Brain pericyte (primary cell): ENCODE measurements at places on chromosomes 12 and 14.

DNA sequence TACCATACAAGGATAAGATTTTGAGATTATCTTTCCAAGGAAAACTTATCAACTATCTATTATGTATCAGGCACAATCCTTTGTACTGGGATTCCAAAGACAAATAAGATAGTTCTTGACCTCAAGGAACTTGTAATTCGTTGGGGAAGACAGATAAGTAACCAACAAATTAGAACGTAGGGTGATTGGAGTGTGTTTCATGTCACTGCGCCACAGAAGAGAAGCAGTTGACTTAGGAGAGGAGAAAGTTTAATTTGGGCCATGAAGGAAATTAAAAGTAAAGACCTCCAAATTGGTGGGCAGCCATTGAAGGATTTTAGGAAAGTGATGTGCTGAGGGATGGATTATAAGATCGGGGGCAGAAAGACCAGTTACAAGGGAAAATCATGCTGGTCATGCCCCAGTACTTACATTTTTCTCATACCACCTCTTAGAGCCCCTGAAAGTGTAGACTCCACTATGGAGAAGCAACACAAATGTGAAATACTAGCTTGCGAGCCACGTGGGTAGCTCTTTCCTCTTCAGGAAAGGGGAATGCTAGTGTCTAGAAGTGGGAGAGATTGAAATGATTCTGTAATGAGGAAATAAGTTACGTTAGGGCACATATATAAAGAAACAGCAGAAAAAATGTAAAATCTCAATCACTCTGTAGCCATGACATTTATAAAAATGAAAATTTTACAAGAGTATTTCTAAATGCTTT lies 148.7 kb downstream of the ETV6 start:
- DNase-seq = no peak

DNA sequence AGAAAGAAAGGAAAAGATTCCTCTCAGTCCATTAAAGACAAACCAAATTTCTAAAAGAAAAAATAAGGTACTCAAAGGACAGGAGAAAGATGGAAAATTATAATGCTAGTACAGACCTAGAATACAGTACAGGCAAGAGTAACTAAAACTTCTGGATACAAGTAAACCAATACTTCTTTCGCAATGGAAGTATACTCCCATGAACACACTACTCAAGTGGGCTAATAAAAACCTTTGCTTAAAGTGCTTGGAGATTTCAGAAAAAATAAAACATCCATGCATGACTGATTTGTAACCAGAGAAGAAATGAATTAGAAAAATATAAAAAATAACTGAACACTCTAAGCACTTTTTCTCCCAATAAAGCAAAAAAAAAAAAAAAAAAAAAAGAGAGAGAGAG lies 3.5 kb downstream of the ZBTB25 start:
- no peak for DNase-seq

DNA sequence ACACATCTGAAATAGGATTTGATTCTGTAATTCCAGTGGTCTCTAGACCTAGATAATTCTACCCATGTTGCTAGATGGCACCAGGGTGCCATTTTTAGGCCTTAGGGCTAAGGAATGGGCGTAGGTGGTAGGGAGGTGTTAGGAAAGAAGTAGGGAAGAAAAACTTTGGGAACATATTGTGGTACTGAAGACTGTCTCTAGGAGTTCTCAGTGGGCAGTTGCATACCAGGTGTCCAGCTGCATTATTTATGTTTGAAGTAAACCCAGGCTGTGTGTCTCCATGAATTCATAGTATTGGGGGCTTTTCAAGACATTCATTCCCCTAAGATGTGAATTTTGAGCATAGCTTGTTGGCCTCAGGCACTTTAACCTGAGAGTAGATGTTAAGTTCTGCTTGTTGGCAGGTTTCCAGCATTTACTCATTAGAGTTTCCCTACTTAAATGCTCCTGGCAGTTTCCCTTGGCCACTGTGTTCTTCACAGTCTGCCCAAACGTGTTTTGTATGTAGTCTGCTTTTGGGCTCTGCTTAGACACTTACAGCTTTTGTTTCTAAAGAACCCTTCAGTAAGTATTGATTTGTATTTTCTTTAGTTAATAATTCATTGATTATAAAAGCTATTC lies 31.5 kb upstream of the CCT2 start:
- no peak for DNase-seq

DNA sequence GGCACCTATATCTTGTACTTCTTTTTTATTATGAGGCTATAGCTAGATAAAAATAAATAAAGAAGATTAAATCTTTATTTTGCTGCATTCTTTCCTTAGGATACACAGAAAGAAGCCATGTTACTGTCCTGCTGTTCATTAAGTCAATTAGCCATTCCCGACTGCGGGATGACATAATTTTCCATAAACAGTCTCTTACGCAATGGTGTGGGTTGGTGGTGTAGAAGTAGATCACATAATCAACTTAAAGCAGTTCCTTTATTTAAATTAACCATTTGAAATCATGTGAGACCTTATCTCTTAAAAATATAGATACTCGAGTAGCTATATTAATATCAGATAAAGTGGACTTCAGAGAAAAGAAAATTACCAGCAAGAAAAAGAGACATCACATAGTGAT lies 40.2 kb downstream of the TAOK3 start:
- no peak for DNase-seq

- DNase-seq = no peak
These were observed 111.0 kb downstream of the MNAT1 start for GRCh38 chr14:60845523-60845922.

DNA sequence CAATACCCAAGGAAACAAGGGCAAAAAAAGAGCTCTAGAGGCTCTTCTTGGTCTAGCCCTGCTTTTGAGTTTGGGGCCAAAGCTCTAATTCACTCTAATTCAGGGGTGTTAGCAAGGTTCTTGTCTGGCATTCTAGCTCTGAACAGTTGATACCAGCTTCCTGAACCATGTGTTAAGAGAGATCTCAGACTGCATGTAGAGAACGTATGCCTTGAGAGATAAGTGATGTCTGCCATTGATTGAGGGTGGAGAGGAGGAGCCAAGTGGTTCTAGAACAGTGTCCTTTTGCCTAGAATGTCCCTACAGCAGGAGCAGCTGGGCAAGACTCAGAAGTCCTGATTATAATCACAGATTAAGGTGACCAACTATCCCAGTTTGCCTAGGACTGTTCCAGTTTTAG lies 18.2 kb upstream of the POC1B start:
- no peak for DNase-seq

DNA sequence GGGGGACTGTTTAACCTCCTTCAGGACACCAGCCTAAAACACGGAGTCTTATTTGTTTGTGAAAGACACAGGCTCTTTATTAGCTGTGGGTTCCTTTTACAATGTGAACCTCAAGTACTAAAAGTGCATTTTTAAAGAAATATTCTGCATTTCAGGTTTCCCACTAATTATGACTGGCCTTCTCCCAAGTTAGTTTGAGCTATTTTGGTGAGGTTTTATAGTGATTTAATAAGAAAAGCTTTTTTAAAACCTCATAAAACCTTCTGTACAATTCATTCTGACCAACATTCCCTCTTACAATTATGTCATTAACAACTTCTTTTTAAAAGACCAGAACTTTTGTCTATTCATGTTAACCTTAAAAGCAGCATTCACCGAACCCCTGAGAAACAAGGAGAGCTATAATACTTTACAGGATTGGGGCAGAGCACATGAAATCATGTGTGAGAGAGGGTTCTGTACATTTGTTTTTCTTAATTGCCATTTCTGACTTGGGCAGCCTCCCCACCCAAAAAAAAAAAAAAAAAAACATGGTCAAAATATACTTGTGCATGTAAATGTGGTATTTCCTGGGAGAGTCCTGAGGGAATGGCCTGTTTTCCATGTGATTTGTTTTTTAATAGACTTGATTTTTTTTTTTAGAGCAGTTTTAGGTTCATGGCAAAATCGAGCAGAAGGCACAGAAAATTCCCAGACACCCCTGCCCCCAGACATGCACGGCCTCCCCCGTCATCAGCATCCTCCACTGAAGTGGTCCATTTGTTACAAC lies 169.5 kb downstream of the CHST11 start:
- no peak for DNase-seq

DNA sequence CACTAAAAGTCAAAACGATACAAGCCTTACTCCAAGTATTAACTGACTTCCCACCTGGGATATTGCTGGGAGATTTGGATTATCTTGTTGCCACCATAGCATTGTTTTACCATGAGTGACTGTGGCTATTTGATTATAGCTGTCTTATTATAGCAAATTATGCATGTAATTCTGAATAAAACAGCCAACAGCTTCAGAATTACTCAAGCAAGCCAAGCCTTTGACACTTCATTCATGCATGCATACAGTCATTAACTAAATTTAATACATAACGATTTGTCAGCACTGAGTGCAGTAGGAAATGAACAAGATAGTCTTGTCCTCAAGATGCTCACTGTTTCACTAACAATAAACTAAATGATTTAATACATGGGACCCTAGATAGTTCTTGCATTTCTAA lies 133.0 kb upstream of the FRMD6 start:
- no peak for DNase-seq
